ENCODE measurements at places on chromosomes 12 and 14.

- DNase-seq = no peak
These were observed 84.8 kb downstream of the PTPN11 start for GRCh38 chr12:112503512-112503911.

GRCh38 chr12:106239951-106240335, 7.9 kb downstream of the CKAP4 start:
- DNase-seq = no peak

- no peak for DNase-seq
These were observed 9.7 kb upstream of the WSB2 start for GRCh38 chr12:118070650-118071049.

DNA sequence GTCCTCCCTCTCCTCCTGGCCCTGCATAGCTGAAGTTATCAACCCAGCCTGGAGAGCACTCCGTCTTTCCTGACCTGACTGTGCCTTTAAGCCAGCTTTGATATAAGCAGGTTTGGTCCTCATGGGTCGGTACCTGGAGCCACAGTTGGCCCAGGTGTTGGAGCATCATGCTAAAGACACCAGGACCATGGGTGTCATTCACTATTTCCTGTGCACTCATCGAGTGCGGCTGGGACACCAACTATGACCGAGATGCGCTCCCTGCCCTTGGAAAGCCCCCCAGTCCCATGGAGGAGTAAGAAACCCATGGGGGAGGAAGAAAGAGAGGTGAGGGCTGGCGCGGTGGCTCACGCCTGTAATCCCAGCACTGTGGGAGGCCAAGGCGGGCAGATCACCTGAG, 78.9 kb upstream of the CCND2 start:
- no peak for DNase-seq

GRCh38 chr12:66538970-66539369, 139.9 kb downstream of the GRIP1 start:
- peak; percentile 5 for DNase-seq

GRCh38 chr12:110466791-110467190, 1.3 kb downstream of the GPN3 start:
- DNase-seq = no peak
